ENCODE measurements at places on chromosomes 6 and 20.
A peak's percentile ranks its signal among the peaks of the same experiment; 100 is the strongest.

DNA sequence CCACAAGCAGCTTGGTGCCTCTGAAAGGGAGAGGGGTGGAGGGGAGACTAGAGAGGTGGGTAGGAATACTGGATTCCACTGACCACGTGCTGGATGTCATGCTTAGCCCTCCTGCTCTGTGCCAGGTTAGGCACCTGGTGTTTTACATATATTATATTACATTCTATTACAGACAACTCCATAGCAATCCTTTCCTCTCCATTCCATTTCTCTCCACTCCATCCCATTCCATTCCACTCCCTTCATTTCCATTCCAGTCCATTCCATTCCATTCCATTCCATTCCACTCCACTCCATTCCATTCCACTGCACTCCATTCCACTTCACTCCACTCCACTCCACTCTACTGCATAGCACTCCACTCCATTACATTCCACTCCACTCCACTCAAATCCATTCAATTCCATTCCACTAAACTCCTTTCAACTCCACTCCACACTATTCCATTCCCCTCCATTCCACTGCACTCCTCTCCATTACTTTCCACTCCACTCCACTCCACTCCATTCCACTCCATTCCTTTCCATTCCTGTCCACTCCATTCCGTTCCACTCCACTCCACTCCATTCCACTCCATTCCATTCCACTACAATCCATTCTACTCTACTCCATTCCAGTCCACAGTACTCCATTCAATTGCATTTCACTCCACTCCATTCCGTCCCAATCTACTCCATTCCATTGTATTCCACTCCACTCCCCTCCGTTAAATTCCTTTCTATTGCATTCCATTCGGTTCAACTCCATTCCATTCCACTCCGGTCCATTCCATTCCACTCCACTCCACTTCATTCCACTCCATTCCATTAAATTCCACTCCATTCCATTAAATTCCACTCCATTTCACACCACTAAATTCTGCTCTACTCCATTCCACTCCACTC is 27.2 kb upstream of the DEFB125 start:
- DNase-seq: no peak

DNA sequence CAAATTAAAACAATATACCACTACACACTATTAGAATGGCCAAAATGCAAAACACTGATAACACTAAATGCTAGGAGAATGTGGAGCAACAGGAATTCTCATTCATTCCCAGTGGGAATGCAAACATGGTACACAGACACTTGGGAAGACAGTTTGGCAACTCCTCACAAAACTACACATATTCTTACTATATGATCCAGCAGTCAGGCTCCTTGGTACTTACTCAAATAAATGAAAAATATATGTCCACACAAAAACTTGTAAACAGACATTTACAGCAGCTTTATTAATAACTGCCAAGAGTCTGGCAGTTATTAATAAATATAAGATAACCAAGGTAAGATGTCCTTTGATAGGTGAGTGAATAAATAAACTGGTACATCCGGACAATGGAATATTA is 44.9 kb downstream of the ABHD12 start:
- DNase-seq: no peak

DNA sequence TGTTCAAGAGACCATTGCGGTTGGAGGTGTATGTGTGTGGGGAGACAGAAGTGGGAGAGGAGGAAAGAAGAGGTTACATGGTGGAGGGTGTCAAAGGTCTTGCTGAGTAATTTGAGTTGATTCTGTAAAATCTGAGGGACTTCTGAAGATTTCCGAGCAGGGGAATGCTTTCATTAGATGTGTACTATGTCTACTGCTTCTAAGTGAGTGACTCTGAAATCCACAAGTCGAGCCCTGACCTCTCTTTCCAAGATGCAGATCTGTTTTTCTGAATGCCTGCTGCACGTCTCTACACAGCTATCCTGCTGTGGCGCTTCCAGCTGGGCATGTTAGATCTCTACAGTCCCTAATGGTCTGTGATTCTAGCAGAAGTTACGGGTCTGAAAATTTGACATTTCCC is 209.8 kb downstream of the ATXN1 start:
- no peak for DNase-seq

- peak; percentile 40 for DNase-seq
These were observed 135.0 kb upstream of the RIPOR2 start for GRCh38 chr6:25070547-25071366.

DNA sequence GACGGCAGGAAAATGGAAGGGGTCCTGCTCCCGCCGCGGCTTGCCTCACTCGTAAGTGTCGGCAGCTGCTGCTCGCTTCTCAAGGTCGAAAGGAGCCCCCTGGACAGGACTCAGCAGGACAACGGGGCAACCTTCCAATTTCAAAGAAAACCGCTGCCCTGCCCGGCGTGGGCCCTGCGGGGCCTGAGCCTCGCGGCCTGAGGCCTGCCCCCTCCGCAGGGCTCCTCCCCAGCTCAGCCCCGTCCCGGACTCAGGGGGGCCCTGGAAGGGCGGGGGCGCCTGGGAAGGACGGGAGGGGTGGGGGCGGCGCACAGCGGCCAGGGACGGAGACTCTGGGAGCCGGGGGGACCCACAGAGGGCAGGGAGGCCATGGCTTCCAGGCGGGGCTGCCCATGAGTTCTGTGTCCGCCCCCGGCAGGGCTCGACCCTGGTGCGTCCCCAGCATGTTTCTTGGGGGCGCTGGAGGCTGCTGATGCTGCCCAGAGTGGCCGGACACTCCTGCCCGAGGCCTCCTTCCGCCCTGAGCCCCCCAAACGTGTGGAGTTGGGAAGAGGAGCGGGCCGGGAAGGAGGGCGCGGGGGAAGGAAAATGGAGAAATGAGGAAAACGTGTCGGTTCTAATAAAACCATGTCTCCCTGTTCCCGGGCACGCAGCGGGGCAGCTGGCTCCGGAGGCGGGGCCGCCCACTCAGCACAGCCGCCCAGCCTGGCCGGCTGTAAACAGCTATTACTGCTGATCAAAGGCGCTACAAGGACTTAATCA is 114.6 kb downstream of the DLL1 start:
- DNase-seq: no peak

GRCh38 chr20:50226093-50226974 is 35.7 kb downstream of the CEBPB start:
- no peak for DNase-seq

GRCh38 chr6:93248631-93249030 is 170.7 kb downstream of the EPHA7 start:
- no peak for DNase-seq

DNA sequence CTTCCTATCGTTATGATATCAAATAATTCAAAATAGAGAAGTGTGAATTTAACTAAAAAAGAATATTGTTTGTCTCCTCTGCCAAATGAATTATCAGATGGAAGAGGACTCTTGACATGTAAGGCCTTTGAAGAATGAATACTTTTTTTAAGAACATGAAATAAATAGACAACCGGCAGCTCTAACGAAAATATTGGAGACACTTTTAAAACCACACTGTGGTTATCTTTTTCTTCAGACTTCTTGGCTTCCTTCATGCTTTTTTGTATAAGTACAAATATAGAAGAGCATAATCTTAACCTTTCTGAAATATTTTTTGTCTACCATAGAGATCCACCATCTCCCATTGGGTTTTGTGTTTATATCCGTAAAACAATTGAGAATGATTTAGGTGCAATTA is 115.2 kb upstream of the SCGN start:
- DNase-seq: no peak

- no peak for DNase-seq
These were observed 329.8 kb upstream of the EPHA7 start for GRCh38 chr6:93749191-93749590.

- DNase-seq: peak; percentile 64
These were observed at the start of gene SDC4 for GRCh38 chr20:45347936-45348778. SDC4 (minus strand) TSS chr20:45348424; CDS start chr20:45348384, 40 bp downstream.

DNA sequence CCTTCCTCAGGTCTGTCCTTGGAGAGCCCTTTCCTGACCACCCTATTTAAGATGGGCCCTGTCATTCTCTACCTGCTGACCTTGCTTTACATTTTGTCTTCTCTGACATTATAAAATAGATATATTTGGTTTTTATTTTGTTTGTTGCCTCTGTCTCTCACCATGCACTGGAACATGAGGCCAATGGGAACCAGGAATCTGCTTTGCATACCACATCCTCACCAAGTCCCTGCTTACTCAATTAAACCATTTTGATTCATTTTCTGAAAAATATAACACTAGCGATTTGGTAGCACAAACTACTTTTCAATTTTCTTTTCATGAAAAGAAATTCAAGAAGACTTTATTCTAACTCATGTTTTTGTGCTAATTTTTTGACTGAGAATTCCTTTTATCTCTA is 32.8 kb upstream of the POPDC3 start:
- no peak for DNase-seq

GRCh38 chr20:53804920-53805894 is 211.6 kb upstream of the ZNF217 start:
- no peak for DNase-seq

- no peak for DNase-seq
These were observed 73.9 kb downstream of the PHACTR3 start for GRCh38 chr20:59678288-59678687.

DNA sequence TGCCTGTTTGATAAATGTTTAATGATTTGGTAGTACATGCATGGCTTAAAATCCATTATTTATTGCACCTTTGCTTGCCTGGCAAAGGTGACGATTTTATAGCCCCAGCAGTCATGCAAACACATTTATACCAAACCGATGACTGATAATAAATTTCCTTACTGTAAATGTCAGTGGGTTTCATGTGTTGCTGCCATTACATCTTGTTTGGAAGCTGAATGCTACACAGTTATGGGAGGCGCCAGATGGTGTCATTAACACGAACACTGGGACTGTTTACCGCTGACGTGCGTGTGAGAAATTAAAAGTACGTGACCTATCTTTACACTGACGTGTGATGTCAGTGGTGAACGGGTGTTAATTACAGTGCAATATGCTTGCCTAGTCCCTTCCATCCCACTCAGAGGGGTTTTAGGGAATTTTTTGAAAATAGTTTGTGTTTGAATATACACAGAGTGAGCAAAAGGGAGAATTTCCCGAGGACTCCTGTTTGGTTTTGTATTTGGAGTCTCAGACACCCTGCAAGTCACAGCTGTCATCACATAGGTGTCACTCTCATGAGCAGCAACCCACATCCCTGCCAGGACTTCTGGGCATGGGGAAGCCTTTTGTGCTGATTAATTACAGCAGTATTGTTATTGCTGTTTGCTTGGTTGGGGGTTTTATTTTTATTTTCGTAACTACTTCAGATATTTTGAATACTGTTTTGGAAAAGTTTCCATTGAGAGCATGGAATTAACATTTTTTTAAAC is 151.8 kb upstream of the INSM1 start:
- no peak for DNase-seq

DNA sequence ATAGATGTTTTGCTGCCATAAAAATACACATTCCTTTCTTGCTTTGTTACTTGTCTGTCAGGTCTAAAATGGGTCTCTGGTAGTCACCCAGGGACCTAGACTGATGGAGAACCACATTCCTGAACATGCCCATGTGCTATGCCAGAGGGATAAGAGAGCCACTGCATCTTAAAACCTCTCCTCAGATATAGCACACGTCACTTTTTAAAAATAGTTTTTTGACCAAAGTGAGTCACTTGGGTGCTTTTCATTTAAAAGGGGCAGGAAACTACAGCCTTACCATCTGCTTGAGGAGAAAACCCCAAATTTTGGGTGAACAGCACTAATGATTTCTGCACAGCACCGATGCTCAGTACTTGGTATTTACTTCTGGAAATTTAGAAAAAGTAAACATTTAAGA is 197.8 kb downstream of the OGFRL1 start:
- DNase-seq: no peak

DNA sequence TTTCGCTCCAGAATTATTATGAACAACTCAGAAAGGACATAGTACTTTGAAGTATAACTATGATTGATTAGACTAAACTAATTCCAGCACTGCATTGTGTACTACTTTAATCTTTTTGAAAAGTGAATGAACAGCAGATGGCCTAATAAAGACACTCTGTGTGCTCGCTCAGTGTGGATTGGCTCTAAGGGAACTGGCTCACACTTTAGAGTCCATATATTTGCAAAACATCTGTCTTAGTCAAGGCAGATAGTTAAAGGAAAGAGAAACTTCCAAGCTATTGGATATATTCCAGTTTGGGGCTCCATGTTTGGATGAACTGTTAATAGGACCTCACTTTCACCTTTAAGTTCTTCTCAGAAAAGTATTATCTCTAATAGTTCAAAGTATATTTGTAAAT is 218.9 kb downstream of the EYA4 start:
- DNase-seq: no peak

DNA sequence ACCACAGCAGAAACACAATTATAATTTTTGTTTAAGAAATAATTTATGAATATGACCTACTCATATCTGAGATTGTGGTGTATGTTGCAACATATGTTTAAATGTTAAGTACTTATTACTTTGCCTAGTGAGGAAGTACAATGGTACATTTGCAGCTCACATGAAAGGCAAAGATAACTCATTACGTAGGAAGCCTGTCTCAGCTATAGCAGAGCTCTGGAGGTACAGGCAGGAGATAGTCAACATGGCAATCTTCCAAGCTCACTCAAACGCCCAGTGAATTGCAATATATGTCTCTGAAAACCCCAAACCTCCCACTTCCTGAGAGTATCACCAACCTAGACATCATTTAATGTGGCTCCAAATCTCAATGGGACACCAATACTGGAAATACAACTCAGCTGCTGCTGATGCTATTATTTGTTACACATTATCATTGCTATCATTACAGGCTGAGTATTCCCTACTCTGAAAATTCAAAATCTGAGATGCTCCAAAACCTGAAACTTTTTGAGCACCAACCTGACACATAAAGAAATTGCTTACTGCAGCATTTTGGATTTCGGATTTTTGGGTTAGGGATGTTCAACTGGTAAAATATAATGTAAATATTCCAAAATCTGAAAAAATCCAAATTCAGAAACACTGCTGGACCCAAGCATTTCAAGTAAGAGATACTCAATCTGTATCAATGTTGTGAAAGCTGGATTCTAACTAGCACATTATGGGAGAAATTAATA is 25.1 kb upstream of the GSTA4 start:
- no peak for DNase-seq
